ENCODE measurements at places on chromosomes 16 and 17.

GRCh38 chr16:58644765-58645487, 15.3 kb upstream of the CNOT1 start:
- DNase-seq = no peak

DNA sequence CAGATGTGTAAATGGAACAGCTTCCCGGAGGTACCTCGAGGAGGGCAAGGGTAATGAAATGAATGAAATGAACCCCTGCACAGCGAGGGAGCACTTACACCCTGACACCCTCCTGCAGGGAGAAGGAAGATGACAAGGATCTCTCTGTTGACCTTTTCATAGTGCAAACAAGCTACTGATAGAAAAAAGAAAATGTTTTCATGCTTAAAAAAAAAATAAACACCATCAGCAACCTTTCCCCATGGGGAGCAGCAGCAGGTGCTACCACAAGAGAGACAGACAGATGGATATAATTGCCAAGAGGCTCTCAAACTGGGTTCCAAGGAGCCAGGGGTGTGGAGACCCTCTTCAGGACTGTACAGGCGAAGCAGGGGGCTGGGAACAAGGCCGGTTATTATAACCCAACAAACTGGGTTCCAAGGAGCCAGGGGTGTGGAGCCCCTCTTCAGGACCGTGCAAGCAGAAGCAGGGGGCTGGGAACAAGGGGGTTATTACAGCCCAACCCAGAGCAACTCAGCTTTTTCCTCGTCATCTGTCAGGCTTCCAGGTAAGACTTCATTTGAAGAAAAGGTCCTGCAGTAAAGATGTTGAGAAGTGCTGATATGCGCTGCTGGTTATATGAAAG, 718 bp upstream of the RPH3AL start:
- no peak for DNase-seq

DNA sequence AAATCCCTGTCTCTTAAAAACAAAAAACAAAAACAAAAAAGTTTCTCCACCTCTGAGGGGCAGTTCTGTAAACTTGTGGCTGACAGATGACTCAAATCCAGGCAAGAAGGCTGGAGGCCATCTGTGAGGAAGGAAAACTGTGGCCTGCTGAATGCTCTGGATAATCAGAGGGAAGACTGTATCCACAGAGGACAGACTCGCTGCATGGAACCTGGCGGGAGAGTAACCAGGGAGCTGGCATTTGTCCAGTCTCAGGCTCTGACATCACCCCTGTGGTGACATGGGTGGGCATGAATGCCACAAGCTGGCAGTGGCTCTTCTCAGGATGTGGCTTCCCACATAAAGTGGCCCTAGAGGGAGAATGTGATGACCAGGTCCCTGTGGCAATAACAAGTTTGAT, 2.8 kb upstream of the KSR1 start:
- DNase-seq = no peak

DNA sequence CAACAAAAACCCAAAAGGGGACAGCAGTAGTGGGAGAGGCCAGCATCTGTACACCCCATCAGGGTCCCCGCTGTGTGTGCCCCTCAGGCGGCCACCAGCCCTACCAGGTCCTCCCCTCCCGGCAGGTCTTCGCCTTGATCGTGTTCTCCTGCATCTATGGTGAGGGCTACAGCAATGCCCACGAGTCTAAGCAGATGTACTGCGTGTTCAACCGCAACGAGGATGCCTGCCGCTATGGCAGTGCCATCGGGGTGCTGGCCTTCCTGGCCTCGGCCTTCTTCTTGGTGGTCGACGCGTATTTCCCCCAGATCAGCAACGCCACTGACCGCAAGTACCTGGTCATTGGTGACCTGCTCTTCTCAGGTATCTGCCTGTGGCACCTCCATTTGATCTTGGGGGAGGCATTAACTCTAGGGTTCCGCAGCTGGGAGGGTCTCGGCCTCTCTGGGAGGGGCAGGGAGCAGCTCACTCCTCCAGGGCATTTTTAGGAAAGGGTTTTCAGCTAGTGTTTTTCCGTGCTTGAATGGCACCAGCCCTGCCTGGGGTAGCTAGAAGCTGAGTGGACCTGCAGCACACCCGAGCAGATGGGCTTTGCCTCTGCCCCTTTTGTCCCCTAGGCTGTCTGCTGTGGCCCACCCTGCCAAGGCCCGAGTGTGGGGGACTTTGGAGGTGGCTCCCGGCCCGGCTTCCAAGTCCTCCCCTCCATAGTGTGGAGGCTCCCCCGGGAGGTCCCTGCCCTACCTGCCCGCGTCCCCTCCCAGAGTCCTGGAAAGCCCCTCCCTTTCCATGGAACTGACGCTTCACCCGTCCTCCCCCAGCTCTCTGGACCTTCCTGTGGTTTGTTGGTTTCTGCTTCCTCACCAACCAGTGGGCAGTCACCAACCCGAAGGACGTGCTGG, 2.6 kb downstream of the SYNGR2 start:
- no peak for DNase-seq

DNA sequence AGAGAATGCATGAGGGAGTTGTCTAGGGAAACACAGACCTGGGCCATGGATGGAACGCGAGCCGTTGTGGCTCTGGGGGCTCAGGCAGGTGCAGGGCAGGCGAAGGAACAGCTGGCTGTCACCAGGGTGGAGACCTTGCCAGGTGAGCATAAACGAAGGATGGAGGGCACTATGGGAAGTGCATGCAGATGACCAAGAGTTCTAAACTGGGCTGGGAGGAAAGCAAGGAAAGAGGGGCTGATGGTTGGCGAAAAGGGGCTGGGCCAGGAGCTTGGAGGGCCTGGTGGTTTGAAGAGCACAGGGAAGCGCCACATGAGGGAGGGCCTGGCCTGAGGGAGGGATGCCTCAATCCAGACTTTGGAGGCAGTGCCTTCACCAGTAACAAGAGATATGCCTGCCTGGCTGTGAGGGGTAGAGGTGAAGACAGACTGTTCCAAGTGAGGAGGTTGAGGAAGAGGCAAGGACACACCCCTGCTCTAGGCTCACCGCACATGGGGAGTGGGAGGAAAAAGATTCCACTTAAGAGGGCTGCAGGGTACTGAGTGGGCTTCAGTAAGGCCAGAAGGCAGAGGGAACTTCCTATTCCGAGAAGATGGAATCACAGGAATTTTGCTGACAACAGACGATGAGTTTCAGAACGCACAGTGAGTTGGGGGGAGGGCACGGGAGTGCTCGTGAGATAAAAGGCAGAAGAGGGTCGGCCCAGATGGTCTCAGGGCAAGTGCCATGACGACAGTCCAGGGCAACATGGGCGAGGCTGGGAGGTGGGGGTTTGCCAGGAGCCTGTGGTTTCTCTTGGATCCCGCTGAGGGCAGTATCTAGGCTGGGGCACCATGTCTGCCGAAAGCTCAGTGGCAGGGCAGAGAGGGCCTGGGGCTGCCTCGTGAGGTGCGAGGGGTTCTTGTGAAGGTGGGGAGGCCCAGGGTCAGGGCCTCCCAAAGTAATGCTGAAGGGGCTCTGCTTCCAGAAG, 20.6 kb downstream of the B9D1 start:
- DNase-seq = no peak

- no peak for DNase-seq
Measured at GRCh38 chr16:58110571-58111301, 18.4 kb downstream of the CFAP20 start.

DNA sequence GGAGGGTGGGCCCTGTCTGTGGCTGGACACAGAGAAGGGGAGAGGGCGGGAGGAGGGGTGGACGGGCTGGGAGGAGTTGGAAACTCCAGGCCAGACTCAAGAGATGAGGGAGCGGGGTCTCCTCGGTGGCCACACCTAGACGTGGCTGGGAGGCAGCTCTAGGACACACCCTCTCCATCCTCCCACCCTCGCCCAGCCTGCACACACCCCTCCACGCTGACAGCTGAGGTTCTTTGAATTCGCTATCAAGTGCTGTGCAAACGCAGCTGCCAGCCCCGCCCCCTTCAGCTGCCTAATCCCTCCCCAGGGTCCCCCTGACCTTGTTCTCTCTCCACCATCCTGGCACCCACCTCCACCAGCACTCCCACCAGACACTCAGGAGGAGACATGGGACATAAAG, 48.7 kb downstream of the DNAH17 start:
- DNase-seq = peak; percentile 24

GRCh38 chr17:78893684-78894083, 9.3 kb downstream of the CEP295NL start:
- no peak for DNase-seq
